Substantia nigra (tissue), 51 donors: ENCODE measurements at places on chromosomes 4 and X.

DNA sequence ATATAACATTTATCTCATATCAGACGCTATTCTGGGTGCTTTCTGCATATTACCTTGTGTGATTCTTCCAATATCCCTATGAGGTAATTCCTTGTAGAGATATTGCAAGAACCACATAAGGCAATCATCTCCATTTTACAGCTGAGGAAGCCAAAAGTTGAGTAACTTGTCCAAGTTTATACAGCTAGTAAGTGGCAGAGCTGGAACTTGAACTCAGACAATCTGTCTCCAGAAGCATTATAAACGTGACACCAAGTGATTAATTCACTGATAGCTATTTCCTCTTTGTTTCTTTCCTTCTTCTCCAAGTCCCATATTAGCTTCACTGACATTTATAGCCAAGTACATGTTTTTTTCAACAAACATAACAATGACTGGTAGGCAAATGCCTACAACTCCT lies 7.3 kb downstream of the EMCN start:
- no peak for DNase-seq

- DNase-seq = peak; percentile 1
Measured at GRCh38 chr4:147590249-147590920, 26.8 kb upstream of the TMEM184C start.

DNA sequence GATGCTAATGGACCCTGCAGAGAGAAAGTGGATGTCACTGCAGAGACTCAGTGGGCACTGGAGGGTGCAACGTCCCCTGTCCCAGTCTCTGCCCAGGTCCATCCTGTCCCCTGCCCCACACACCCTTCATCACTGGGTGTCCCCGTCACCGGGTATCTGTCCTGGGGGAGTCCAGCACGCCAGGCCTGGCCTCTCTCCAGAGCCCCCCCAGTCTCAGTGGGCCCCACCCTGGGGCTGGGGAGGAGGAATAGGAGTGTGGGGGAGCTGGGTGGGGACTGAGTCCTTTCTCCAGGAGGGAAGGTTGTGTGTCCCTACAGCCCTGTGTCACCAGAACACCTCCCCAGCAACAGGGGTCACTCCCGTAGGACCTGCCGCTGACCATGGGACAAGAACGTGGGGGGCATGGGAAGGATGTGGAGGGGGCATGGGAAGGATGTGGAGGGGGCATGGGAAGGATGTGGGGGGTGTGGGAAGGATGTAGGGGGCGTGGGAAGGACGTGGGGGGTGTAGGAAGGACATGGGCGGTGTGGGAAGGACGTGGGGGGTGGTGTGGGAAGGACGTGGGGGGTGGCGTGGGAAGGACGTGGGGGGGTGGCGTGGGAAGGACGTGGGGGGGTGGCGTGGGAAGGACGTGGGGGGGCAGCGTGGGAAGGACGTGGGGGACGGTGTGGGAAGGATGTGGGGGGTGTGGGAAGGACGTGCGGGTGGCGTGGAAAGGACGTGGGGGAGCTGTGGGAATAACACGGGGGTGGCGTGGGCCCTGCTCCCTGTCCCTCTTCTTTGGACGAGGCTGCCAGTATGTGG lies 21.0 kb upstream of the SPON2 start:
- peak; percentile 86 for DNase-seq

GRCh38 chr4:53501561-53501960 lies 89.7 kb downstream of the LNX1 start:
- DNase-seq = no peak

DNA sequence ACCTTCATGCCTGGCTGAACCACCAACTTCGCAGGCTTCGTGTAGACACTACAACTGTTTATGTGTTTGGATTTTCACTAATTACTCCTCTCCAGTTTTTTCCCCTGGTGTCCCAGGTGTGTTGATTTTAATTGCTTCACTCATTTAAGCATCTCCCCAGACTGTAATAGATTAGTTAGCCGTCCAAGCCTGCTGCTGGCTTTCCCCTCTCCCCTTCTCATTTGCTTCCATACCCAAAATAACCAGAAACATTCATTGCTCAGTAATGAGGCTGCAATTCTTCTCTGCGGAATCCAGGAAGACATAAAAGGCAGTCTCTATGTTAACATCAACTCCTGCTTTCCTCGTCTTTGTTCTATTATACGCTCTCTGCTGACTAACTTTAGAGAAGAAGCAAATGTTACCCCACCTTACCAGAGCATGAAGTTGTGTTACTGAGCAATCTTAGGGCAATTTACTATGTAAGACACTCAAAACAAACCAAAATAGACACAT lies 37.9 kb upstream of the SCRG1 start:
- DNase-seq = no peak

DNA sequence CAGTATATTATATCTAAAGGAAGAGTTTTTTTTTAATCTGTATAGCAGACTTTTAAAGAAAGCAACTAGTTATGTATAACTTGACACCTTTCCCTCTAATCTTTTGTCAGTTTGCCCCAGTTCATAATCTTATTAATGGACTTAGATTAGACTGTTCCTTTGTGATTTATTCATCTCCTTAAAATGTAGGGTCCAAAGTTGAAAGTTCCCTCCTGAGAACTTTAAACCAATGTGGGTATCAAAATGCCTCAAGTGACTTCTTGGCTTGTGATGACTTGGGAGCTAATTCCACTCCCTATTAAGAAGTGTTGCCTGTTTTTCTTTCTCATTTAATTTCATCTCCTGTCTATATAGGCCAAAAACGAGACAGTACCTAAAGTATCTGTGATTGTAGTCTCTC lies 6.3 kb upstream of the SDAD1 start:
- no peak for DNase-seq

DNA sequence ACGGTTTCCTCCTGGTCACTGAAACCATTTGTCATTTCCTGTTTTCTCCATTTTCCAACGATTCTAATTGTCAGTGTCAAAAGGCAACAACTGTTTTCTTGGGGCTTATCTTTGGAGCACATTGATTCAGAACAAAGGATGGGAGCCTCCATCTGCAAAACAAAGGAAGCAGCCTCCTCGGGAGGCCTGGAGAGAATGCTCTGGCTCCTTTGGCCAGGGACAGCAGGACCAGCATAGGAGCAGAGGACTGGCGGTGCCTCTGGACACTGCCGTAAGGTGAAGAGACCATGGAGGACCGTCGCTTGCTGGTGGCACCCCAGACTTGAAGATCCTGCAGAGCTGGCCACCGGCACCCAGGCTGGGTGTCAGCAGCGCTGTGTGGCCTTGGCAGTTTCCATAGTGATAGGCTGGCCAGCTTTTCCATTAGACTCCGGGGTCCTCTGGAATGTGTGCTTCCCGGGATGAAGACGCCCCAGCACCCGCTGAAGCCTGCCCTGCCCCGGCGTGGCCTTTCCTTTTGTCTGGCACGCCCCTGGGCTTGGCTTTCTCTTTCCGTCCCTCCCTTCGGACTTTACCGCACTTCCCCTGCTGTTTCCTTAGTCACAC lies 61.1 kb upstream of the MTM1 start:
- no peak for DNase-seq

DNA sequence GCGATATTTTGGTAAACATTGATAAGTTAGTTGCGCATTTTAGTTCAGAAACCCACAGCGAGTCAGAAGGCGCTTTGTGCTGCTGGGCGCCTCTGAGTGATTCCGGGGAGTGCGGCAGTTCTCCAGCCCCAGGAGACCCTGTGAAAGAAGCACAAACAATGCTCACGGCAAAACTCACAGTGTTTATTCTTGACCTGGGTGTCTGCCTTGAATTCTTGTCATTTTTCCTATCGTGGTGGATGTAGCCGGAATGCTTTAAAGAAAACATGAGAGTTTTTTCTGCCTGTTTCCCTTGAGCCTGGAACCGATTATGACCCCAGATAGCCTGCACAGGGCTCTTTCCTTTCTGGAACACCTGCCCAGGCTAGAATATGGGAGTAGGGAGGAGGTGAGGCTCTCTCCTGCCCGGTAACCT lies 6.7 kb downstream of the TBL1X start:
- DNase-seq = no peak

DNA sequence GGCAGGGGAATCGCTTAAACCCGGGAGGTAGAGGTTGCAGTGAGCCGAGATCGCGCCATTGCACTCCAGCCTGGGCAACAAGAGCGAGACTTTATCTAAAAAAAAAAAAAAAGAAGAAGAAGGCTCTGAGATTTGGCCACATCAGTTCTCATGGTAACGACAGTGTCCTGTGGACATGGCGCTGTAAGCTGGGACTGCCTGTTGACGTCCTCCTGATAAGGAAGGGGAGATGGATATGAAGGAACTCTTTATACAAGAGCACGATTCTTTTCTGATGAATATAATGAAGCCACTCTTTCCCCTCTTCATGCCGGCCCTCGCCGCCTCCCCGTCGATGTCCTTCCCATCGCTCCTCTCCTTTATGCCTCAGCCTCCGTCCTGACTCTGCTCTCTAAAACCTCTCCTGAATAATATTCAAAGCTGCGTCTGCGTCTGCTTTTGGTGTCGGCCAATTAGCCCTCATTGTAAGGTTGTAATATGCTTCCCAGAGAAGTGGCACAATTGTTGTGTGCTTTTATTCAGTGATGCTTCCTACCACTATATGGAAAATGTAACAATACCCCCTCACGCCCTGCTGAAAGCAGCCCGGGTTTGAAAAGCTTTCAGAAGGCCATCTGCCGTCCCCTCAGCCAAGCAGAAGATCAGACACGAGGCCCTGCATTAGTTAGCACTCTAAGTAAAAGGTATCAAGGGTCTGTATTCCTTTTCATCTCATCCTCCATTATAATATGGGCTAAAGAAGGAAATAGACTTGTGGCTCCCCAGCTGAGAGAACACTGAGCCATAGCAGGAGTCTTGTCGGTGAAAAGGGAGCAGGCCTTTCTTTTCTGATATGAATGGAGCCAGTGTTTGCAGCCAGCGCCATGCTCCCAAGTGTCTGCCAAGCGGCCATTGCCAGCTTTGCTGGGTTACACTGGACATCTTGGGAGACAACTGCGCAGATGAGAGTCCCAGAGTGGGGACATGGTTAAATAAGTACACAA lies 22.1 kb upstream of the SCOC start:
- DNase-seq = peak; percentile 60

- no peak for DNase-seq
Measured at GRCh38 chrX:646228-646495, 15.6 kb downstream of the SHOX start.

GRCh38 chr4:106258145-106259045 lies 57.6 kb downstream of the TBCK start:
- no peak for DNase-seq

DNA sequence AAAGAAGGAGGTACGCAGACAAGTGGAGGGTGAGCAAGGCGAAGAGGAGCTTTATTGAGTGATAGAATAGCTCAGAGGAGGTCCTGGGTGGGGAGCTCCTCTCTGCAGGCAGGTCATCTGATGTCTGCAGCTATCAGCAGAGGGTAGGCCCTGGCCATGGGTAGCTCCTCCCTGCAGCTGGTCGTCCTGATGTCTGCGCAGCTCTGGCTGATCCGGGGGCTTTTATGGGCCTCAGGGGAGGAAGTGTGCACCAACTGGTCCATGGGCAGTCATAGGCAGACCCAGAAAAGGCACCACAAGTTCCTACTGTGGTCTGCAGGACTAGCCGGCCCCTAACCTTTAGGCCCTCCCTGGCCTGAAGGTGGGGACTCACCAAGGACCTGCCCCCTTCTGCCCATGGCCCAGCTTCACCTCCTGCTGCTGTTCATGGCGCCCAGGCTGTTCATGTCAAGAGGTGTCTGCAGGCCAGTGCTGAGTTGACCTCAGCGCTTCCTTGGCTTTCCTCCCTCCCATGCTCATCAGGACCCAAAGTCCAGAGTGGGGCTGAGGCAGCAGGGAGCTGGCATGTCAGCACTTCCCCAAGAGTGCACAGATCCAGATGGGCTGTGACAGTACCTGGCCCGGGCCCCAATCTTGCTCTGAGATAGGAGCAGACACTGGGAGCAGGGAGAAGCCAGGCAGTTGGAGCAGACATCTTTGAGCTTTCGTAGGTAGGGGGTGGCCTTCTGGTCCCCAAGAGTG lies 46.1 kb downstream of the ARAP2 start:
- no peak for DNase-seq

DNA sequence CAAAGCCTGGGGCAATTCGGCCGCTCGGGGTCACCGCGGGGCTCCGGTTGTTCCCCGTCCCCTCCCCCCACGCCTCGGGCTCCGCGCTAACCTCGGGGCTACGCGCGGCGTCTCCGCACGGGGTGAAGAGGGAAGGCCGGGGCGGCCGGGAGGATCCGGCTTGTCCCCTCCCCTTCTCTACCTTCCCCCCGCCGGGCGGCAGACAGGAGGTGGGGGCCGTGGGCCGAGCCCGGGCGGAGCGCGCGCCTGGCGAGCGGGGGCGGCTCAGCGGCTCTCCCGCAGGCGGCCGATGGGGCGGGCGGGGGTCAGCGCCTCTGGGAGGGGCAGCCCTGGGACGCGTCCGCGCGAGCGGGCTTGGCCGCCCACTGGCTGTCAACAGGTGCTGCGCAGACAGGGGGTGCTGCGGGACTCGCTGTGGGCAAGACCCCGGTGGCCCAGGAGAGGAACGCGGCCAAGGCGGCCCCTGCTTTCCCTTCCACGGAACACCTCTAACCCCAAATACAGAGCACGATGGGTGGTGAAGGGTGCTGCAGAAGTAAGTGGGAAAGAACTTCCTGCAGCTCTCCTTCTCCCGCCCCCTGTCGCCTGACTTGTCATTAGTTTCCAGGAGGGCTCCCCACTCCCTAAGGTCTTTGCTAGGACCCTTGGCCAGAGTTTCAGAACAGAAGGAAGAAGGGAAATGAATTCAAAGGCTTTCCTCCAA lies at the start of gene PDGFC:
TSS of gene PDGFC (minus strand) at position 124 of the 703 bp plus-strand sequence. CDS start 896 bp downstream, outside the sequence.
- DNase-seq = peak; percentile 58

DNA sequence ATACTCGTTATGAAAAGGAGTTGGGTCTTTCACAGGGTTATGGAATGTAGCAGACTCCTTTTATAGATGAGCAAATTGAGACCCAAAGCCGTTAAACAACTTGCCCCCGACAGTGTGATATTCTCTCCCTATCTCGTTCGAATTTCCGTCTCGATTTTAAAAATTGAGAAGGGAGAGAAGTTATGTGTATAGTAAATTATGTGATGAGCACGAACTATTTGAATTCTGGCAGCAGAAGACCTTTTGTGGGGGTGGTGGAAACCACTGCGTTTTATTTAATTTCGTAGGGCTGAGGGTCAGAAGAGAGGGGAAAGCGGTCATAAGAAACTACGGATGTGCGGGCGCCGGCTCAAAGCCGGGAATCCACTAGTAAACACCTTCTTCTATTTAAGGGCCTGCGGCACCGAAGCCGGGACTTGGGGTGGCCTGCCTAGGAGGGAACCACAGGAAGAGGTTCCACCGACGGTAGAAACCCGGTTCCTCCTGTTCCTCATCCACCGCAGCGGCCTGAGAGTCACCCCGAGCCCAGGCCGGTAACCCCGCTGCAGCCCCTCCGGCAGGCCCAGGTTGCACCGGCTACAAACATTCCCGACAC lies 1.5 kb upstream of the DDX3X start:
- DNase-seq = peak; percentile 38

GRCh38 chr4:184684491-184685189 lies 35.1 kb downstream of the PRIMPOL start:
- DNase-seq = no peak

GRCh38 chr4:108488865-108489264 lies 131.5 kb upstream of the RPL34 start:
- no peak for DNase-seq

GRCh38 chrX:123713841-123714240 lies 19.0 kb downstream of the THOC2 start:
- DNase-seq = no peak

- DNase-seq = no peak
Measured at GRCh38 chrX:97039363-97040029, 155.8 kb downstream of the RPA4 start.

- no peak for DNase-seq
Measured at GRCh38 chr4:15294202-15294601, 133.6 kb upstream of the C1QTNF7 start.
